ENCODE measurements at places on chromosomes 5 and 9.

DNA sequence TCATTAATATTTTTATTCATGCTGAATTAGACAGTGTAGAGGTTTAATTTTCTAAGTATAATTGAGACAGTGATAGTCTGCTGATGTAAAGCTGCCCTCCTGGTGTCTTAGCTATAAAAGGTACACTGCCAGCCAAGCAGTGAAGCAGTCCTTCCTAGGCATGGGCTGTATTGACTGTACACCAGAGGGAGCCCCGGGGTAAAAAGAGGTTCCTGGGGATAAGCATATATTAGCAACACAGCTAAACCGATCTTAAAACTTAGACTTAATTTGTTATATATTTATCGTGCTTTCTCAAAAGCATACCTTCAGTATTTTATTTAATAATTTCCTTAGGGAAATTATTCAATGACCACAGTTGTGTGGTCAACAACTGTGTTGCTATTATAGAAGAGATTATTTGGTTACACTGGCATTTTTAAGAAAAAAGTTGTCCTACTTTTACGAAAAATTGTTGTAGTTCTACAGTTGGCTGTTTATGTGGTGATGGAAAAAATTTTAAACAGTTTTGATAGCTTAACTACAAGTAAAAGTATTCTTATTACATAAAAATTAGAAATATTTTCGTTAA lies 68.8 kb downstream of the ELL2 start:
- no peak for DNase-seq

DNA sequence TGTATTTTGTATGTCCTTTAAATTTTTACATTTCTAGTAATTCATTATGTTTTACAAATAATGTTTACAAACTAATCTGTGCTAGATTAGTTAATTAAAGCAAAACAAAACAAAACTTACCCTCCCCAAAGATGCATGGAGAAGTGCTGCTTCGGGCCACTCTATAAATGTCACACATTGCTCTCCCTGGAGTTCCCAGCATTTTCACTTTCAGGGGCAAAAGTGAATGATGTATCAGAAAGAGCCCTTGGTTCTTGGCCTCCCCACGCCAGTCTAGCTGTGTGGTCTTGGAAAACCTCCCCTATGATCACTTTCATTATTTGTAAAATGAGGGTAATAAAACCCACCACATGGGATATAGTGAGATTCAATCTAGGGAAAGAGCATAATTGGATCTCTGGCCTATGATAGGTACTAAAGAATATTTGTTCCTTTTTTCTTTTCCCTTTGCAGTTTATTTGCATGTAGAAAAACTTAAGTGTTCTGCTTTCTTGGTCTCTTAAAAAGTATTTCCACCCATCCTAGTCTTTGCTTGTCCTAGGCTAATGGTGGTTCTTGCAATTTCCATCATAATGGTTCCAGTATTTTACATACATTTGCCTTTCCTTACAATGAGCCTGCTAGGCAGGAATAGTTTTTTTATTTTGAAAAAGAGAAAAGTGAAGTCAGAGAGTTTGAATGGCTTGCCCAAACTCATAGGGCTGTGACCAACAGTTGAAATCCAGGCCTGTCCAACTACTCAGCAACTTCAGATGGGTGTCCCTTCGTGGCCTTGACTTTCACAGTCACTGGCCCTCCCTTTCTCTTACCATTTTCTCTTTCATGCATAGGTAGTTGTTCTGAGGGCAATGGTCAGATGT lies 184.5 kb upstream of the KLF4 start:
- no peak for DNase-seq

DNA sequence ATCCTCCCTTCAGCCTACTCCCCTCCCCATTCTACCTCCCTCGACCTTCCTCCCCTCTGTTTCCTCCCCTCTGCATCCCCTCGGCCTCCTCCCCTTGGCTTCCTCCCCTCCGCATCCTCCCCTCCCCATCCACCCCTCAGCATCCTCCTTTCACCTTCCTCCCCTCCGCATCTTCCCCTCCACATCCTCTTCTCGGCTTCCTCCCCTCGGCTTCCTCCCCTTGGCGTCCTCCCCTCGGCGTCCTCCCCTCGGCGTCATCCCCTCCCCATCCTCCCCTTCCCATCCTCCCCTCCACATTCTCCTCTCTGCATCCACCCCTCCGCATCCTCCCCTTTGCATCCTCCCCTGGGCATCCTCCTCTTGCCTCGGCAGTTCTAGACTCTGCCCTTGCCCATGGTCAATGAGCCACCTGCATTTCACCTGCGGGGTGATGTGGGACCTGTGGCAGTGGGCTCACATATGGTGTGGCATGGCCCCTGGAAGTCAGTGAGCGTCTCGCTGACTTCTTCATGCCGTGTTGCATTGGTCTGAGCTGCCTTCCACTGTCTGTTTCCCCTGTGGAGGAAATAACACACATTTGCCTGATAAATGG lies 113.0 kb downstream of the WNK2 start:
- DNase-seq = no peak

DNA sequence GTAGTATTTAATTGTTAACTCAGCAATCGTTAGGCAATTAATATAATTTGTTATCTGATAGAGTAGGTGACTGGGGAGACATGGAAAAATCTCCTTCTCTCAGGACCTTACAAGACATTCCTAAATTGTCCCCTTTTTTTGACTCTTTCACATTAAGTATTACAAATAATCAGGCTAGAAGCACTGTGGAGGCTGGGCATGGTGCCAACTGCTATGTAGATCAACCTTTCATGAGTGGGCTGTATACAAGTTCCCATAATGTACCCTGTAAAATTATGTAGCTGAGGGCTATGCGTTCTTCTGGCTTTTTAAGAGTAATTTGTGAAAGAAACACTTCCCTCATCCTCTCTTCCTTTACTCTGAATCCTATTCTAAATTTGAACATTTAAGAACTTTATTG lies 140.2 kb downstream of the NFIB start:
- no peak for DNase-seq

GRCh38 chr5:14557791-14558415 lies 23.7 kb upstream of the OTULINL start:
- no peak for DNase-seq

GRCh38 chr5:19301271-19301670 lies 686.7 kb downstream of the CDH18 start:
- DNase-seq = no peak

DNA sequence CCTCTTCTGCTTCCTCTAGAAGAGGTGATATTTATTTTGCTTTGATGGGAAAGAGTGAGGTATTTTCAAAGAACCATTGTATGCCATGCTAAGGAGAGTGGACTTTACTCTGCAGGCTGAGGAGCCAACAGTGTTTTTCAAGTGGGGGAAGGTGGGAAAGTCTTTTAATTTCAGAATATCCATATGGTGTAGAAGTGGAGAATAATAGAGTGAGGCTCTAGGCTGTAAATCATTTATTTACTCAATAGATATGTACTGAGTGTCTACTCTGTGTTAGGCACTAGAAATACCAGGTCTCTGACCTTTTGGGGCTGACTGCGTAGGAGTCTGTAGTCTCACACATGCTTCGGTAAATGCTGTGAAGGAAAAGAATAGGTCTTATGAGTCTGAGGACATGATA lies 30.7 kb upstream of the TENT2 start:
- no peak for DNase-seq

DNA sequence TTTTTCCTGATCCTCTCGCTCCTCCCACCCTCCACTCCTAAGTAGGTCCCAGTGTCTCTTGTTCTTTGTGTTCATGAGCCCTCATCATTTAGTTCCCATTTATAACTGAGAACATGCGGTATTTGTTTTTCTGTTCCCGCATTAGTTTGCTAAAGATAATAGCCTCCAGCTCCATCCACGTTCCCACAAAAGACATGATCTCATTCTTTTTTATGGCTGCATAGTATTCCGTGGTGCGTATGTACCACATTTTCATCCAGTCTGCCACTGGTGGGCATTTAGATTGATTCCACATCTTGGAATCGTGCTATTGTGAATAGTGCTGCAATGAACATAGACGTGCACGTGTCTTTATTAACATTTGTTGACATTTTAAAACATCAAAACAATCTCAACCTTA lies 34.2 kb upstream of the CACNA1B start:
- DNase-seq = no peak

- DNase-seq = no peak
These were observed 54.1 kb upstream of the FSD1L start for GRCh38 chr9:105393576-105394344.

DNA sequence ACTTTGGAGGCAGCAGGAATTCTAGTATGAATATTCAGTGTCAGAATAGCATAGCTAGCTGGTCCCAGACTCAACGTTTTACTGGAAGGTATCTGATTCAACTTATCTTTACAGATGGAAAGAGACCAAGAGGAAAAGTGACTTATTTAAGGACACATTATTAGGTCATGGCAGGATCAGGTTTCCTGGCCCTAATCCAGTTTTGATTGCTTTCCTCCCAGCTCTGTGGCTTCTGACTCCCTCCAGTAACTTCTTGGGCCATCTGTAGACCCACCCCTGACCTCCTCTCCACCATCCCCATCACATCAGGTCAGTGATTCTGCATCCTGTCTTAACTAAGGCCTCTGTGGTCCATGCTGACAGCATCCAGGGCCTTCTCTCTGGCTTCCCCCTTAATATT lies 38.4 kb downstream of the SH3TC2 start:
- DNase-seq = no peak

DNA sequence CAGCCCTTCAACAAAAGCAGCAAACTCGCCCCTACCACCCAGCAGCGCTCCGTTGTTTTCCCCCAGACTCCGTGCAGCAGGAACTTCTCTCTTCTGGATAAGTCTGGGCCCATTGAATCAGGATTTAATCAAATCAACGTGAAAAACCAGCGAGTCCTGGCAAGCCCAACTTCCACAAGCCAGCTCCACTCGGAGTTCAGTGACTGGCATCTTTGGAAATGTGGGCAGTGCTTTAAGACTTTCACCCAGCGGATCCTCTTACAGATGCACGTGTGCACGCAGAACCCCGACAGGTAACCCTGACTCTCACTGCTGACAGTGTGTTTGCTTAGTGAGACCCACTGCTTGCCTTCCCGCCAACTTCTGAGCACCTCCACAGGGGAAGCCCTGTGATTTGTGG lies 81.8 kb downstream of the PRDM6 start:
- no peak for DNase-seq

DNA sequence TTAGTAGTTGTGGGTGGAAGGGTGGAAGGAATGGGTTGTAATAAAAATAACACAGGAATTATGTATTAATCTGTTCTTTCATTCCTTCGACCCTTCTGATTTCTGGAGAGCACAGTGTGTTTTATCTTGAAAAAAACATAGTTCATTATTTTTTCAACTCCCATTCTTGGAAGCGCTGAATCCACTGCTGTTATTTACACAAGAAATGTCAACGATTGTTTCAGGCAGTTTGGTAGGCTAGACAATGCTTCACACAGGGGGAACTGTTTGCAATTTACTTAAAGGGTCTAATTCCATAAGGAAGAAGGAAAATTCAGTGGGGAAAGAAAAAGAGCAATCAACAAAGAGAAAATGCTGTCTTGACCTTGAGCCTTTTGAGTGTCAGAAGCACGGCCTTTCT lies 142.9 kb downstream of the TLE1 start:
- no peak for DNase-seq

DNA sequence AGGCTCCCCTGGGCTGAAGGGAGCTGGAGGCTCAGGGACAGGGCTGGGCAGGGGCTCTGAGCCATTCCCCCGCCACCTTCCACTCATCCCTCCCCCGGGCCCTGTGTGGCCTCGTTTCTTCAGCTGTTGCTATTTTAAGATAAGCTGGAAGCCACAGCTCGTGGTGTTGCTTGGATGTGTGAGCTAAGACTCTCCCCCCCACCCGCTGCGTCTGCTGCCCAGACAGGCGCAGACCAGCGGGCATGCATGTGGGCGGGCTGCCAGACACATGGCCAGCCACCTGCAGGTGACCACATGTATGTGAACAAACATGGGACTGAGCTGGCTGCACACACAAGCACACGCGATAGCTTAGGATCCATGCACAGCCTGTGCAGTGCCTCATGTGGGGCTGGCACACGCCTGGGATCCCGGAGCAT lies 8.7 kb downstream of the SNCB start:
- no peak for DNase-seq

DNA sequence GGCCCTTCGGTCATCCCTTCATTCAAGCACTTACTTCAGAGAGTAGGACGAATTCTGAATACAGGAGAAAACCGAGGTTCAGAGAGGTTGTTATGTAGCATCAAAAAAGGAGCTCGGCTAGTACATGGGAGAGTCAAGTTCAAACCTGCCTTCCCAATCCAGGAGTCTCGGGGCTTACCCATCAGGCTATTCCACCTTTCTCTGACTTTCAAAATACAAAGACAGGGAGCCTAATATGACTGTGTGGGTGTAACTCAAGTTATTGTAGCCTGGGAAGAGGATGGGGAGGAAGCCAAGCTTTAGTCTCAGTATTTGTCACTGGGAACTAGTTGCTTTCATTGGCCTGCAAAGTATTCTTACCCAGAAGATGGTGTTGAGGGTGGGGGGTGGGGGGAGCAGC lies 274.8 kb upstream of the PANK3 start:
- no peak for DNase-seq

DNA sequence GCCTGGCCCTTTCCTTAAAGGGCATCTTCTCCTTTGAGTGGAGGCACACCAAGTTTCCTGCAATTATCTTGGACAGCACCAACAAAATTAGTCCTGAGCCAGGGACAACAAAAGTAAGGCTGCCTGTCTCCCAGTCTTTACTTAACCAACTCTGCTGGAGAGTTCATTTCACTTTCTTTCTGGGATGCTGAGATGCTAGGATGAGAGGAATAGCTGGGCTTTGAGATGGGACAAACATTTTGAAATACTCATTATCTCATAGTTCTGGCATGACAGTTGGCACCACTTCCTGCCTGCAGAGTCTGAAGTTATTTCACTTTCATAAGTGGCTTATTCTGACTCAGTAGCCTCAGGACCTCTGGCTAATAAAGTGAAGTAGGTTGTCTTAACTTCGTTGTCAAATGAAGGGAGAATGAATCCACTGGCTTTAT lies 157.0 kb downstream of the C9orf152 start:
- DNase-seq = no peak

GRCh38 chr9:90795871-90796317 lies 5.7 kb upstream of the SYK start:
- no peak for DNase-seq

DNA sequence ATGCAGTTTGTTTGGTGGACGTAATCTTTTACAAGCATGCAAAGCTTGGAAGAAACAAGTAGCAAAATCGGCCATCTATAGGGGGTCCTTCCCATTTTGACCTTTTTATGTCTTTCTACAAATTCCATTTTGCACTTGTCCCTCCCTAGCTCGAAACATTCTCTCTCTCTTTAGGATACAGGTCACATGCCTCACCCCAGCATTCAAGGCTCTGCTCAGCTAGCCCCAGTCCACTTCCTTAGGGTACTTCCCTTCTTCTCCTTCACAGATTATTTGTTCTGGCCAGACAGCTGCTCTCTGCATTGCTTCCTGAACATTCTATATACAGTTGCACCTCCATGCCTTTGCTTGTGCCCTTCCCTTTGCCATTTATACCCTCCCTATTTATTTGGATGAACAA lies 31.7 kb upstream of the TRIM14 start:
- no peak for DNase-seq

Data from activated CD8-positive, alpha-beta memory T cell treated with anti-CD3 and anti-CD28 coated beads for 1 hour (primary cell).